ENCODE measurements at places on chromosomes 5 and 9.
A peak's percentile ranks its signal among the peaks of the same experiment; 100 is the strongest.

DNA sequence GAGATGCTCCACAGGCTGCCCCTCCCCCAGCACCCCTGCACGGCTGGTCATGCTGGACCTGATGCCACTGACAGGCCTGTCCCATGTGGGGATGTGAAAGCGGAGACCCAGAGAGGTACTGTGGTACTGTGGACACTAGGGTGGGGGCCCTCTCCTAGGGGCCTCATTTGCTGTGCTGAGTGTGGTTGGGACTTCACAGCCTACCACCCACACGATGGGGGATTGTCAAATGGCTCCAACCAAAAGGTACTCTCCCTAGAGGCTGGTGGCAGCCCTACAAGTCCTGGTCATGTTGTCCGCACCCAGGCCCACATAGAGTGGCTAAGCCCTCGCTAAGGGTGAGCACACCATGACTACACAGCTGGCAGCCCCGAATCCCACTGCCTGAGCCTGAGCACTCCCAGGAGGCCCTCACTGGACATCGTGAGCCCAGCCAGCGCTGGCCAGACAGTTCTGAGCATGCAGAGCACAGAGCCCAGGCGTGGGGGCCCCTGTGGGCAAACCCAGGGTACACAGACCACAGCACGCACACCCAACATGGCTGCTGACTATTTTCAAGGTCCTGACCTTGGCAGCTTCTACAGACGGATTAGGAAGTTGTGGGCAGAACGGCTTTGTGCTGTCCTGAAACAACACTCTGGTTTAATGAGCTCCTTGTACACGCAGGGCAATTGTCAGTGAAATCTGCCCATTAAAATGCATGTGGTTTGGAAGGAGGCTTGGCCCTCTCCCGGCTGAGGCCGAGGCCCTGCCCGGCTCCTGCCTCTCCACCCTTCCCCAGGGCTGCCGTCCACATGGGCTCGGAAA lies 214.1 kb downstream of the HSPA4 start:
- DNase-seq, result no peak

GRCh38 chr5:96936431-96937320 lies 796 bp downstream of the LNPEP start:
- peak; percentile 49 for DNase-seq

DNA sequence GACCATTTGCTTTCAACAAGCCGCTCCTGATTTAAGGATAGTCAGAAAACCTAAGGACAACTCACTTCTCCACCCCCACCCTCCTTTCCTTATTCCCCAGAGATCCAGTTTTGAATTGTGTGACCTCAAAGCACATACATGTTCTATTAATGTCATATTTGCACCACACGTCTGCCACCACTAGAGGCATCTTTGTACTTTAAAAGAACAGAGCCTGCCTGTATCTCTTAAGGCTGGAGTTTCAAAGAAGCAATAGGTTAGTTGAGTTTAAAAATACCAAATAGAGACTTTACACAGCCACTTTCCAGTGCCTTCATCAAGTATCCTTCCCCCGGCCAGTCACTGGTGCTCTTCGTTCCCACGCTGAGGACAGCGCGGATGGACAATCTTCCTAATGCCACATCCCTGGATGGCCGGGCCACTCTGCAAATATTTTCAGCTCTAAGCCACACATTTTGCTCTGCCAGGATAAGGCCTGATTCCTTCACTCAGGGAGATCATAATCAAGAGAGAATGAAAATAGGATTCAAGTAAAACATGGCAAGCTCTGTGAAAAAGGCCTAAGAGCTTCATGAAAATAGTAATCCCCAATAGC lies 146.3 kb downstream of the SNCAIP start:
- no peak for DNase-seq

DNA sequence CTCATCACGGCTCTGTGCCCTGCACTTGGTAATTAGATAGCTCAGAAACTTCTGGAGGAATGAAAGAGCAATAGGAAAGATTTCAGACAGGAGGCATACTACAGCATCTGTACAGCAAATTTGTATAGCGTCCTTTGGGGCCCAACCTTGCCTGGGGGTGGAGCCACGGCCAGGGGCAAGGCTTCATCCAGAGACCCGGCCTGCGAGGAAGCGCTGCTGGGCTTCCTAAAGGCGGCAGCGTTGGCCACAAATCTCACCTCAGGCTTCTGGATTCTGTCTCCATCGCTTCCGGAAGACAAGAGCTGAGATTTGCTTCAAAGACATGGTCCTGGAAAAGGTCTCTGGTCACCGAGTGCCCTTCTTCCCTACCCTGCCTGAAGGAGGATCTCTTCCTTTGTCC lies 12.2 kb upstream of the SPATA31D1 start:
- DNase-seq, result no peak

- DNase-seq, result no peak
Measured at GRCh38 chr5:109410389-109411148, 795 bp upstream of the PJA2 start.

DNA sequence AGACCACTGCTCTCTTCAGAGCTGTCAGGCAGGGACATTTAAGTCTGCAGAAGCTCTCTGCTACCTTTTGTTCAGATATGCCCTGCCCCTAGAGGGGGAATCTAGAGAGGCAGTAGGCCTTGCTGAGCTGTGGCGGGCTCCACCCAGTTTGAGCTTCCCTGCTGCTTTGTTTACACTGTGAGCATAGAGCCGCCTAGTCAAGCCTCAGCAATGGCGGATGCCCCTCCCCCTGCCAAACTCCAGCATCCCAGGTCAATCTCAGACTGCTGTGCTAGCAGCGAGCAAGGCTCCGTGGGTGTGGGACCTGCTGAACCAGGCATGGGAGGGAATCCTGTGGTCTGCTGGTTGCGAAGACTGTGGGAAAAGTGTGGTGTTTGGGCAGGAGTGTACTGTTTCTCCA lies 59.9 kb downstream of the CAVIN4 start:
- DNase-seq, result no peak

DNA sequence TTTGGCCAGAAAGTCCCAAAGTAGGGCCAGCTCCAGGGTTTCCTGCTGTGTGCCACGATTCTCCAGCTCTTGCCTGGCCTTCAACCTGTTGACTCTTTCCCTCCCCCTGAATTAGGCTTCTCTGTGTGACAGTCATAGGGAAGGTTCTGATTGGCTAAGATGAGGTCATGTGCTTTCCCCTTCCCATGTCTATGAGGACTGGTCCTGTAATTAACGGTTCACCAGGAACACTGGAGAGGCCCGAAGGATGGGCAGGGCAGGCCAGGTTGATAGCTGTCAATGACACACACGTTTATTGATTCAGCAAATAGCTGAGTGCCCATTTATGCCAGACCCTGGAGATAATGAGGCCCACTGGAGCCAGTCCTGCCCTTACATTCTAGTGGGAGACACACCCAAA lies 9.0 kb upstream of the PRR7 start:
- no peak for DNase-seq

- no peak for DNase-seq
Measured at GRCh38 chr9:5205071-5205470, 19.6 kb upstream of the INSL6 start.

DNA sequence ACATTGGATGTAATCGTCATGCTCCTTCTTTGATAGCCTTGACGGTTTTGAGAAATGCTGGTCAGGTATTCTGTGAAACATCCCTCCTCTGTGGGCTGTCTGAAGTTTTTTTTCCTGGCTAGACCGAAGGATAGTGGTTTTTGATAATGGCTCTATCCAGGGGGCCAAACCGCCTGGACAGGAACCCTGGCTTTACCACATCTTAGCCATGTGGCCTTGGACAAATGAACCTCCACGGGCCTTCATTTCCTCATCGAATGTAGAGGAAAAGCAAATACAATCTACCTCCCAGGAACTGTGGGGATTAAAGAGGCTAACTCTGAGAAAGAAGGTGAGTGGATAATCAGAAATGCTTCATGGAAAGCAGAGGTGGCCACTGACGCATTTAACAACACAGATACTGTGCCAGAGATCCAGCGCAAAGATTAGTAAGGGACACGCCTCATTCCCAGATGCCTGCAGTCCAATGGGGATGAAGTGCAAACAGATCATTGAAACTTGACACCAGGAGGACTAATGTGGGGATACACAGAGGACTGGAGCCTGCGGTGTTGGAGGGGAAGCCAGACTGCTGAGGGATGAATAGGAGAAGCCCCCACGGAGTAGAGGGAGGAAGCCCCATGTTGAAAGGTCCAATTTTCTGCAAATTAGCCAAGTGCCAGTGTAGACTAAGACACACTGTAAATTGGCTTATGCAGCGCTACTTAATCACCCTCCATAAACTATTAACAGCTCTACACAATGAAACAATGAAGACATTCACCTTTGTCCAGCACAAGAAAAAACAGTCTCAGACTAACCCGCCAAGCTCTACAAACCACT lies 41.6 kb downstream of the MYO10 start:
- no peak for DNase-seq

- DNase-seq, result no peak
Measured at GRCh38 chr5:155826611-155827507, 500.1 kb upstream of the SGCD start.

DNA sequence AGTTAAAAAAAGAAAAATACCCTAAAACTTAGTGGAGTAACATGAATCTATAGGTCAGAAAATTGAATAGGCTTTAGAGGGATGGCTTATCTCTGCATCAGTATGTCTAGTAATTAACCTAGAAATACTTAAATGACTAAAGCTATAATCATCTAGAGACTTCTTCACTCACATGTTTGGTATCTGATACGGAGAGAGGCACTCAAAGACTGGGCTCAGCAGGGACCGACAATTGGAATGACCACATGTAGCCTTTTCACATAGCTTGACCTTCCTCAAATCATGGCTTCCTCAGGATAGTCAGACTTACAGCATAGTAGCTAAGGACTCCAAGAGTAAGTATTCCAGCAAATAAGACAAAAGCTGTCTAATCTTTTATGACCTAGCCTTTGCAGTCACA lies 105.3 kb upstream of the RORB start:
- no peak for DNase-seq

GRCh38 chr5:103589357-103589756 lies 26.8 kb upstream of the NUDT12 start:
- no peak for DNase-seq

GRCh38 chr9:8784838-8785237 lies 985.3 kb upstream of the DMAC1 start:
- no peak for DNase-seq

GRCh38 chr5:112186401-112186990 lies 232.6 kb downstream of the EPB41L4A start:
- peak; percentile 16 for DNase-seq

- DNase-seq, result no peak
Measured at GRCh38 chr9:88587182-88587581, 52.2 kb downstream of the NXNL2 start.

GRCh38 chr5:178732281-178732680 lies 1.8 kb upstream of the ZNF354A start:
- no peak for DNase-seq

GRCh38 chr5:143077453-143078103 lies 307.4 kb downstream of the ARHGAP26 start:
- no peak for DNase-seq

GRCh38 chr5:178203670-178204181 lies 607 bp upstream of the HNRNPAB start:
- DNase-seq, result no peak

DNA sequence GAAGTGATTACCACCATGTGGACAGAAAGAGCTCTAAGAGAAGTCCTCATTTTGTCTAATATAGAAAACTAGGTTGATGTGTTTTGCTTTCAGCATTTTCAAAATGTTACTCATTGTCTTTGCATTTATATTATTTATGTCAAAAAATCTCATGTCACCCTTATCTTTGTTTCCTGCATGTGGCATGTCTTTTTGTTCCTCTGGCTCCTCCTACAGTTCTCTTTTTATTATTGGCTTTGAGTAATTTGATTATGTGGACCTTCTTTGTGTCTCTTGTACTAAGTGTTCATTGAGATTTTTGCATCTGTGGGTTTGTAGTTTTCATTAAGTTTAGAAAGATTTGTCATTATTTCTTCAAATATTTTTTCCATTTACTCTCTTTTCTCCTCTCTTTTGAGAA lies 58.8 kb downstream of the GNG10 start:
- DNase-seq, result no peak
